ENCODE measurements at places on chromosomes 4 and X.

- no peak for DNase-seq
- H3K4me1 ChIP-seq = peaks cover 3% of the 10 kb centered on the region
- H3K27me3 ChIP-seq = no peaks in the 10 kb centered on the region
- no peak overlapping the region for H3K4me3 ChIP-seq
Observed at GRCh38 chr4:102334624-102335023, 10.7 kb downstream of the SLC39A8 start.

- H3K27ac ChIP-seq = no peak overlapping the region
- no peaks in the 10 kb centered on the region for H3K27me3 ChIP-seq
- DNase-seq = no peak
- H3K4me3 ChIP-seq = no peak overlapping the region
- H3K4me1 ChIP-seq = no peaks in the 10 kb centered on the region
Observed at GRCh38 chr4:1342003-1342402, 5.0 kb upstream of the UVSSA start.

GRCh38 chr4:108425988-108426387, 194.4 kb upstream of the RPL34 start:
- no peak for DNase-seq
- H3K4me3 ChIP-seq = no peak overlapping the region
- no peak overlapping the region for H3K27ac ChIP-seq
- H3K4me1 ChIP-seq = no peaks in the 10 kb centered on the region
- no peaks in the 10 kb centered on the region for H3K27me3 ChIP-seq

- no peaks in the 10 kb centered on the region for H3K36me3 ChIP-seq
- no peaks in the 10 kb centered on the region for H3K27me3 ChIP-seq
- no peaks in the 10 kb centered on the region for H3K4me1 ChIP-seq
- H3K27ac ChIP-seq = no peak overlapping the region
- H3K4me3 ChIP-seq = no peak overlapping the region
- no peak for DNase-seq
Observed at GRCh38 chr4:174244441-174244840, 39.0 kb downstream of the FBXO8 start.

DNA sequence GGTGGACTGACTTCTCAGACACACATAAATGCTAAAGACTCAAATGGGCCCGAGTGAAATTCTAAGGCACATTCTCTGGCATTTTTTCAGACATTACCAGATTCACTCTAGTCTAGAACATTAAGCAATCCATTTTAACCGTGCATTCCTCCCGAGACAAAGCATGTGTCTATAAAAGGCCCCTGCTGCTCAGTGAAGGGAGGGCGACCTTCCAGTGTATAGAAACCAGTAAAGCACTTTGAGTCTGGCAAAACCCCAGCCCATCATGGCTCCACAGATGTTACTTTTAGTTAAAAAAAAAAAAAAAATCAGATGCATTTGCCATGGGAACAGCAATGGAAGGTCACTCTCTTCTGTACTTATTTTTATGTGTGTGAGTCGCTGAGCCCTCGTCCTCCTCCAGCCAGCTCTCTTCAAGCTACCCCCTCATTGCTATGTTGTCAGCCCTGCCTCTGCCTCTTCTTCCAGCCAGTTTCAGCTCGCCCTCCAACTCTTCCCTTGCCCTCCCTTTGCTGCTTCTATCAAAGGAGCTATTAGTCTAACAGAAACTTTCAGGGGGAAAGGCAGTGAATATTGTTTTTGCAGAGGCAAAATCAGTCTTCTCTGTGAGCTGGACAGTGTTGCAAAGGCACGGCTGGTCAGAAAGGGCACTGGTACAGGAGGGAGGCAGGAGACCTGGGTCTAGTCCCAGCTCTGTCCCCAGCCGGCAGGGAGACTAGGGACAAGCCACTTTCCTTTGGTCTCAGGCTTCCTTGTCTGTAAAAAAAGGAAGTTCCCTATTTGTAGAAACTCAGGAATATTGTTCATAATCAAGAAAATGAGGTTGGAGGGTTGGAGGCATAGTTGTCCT, 644.2 kb downstream of the ZNF674 start:
- no peaks in the 10 kb centered on the region for H3K27me3 ChIP-seq
- no peak overlapping the region for H3K27ac ChIP-seq
- DNase-seq = no peak
- H3K4me1 ChIP-seq = peaks cover 2% of the 10 kb centered on the region

- no peak overlapping the region for H3K27ac ChIP-seq
- H3K36me3 ChIP-seq = no peaks in the 10 kb centered on the region
- H3K4me1 ChIP-seq = peaks cover 8% of the 10 kb centered on the region
Observed at GRCh38 chr4:147790412-147790811, 58.5 kb downstream of the ARHGAP10 start.

DNA sequence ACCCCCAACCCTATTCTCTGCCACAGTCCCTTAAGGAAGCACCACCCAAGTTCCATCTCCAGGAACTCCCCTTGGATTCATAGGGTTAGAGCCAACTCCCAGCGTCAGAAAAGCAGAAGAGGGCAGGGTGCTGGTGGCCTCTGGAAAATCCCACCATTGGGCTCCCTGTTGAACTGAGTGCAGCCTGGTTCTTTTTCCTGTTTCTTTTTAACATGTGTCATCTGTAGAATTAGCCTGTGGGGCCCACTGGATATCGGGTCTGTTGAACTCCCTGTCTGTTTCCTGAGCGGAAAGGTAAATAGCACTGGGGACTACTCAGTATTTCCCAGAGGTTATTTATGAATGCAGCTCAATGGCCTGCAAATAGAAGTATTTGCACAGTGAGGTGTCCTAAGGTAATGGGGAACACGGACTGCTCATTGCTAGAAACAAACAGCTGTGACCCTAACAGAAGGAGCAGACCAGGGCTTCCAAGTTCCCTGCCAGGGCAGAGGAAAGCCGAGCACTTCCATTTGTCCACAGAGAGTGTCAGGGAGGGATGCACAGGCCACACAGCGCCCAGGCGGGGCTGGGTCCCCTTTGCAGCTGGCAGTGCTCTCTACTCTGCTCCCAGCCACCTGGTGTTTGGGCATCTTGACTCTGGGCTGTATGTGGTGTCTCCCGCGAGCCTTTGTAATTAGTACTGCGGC, 102.6 kb downstream of the FHDC1 start:
- no peak for DNase-seq
- no peaks in the 10 kb centered on the region for H3K27me3 ChIP-seq
- H3K4me1 ChIP-seq = no peaks in the 10 kb centered on the region
- no peak overlapping the region for H3K27ac ChIP-seq

DNA sequence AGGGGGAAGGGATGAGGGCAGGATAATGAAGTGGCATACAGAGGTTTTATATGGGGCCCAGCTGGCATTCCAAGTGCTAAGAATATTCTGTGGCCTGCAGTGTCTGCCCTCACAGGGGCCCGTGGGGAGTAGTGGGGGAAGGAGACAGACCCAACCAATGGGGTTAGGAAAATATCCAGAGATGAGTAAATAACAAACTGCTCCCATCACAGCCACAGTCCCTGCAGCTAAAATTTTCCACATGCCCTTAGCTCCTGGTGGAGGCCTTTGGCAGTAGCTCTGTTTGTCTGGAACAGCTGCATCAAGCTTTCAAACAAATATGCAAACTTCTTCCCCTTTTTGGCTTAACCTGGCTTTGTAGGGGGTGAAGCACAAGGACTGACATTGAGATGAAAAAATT, 3.1 kb downstream of the SRPX2 start:
- H3K27me3 ChIP-seq = no peaks in the 10 kb centered on the region
- no peak overlapping the region for H3K27ac ChIP-seq
- DNase-seq = no peak
- no peaks in the 10 kb centered on the region for H3K36me3 ChIP-seq

DNA sequence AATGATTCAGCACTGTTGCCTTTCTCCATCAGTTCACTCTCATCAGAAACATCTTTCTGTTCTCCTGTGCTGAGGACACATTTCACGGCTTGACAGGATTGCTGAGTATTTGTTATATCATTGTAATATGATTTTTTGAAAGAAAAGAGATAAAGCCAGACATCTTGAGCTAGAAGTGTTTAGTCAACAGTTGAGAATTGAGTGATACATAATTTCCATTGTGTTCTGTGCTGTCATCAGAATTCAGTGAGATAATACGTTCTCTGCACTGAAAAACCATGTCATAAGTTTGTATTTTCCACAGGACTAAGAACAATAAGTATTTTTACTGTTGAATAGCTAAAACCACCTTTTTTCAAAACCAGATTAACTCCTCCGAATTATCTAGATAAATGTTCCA, 50.2 kb upstream of the GPRIN3 start:
- no peak for DNase-seq
- H3K27ac ChIP-seq = no peak overlapping the region
- H3K36me3 ChIP-seq = no peaks in the 10 kb centered on the region
- no peaks in the 10 kb centered on the region for H3K4me1 ChIP-seq
- H3K4me3 ChIP-seq = no peak overlapping the region

DNA sequence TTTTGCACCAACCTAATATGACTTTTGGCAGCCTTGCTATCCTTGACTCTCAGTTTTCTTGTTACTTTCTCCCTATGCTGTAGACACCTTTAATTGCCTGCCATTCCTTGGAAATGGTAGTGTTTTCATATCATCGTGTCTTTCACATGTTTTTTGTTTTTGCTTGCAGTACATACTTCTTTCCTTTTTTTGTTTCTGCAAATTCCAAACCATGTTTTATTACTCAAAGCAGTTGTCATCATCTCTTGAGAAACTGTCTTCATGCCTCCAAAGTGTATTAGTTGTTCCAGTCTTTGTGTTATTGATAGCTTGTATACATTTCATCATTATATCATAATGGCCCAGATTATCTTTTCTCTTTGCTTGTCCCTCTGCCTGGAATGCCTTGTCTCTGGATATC, 57.1 kb downstream of the PDLIM5 start:
- no peak overlapping the region for H3K27ac ChIP-seq
- H3K4me3 ChIP-seq = no peak overlapping the region
- H3K27me3 ChIP-seq = no peaks in the 10 kb centered on the region
- peaks cover 2% of the 10 kb centered on the region for H3K4me1 ChIP-seq
- H3K36me3 ChIP-seq = no peaks in the 10 kb centered on the region

DNA sequence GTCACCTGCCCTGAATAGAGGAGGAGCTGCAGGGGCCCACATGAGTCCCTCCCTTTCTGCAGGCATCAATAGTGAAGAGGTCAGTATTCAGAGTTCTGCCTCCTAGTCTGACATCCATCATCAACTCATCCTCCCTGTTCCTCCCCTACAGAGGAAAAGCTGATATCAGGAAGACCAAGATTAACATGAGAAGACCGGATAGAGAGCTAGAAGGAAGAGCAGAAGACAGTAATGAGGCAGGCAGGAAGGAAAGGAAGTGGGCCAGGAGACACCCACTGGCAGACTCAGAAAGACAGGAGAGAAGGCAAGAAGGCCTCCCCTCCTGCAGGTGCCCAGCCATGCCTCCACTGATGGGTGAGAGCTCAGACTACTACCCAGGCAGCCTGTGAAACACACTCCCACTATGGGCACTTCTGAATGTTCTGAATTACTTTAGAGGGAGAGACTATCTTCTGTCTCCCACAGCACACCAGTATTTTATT, 74.6 kb downstream of the CC2D2A start:
- DNase-seq = peak; percentile 15
- H3K36me3 ChIP-seq = no peaks in the 10 kb centered on the region
- H3K27ac ChIP-seq = no peak overlapping the region
- H3K4me1 ChIP-seq = no peaks in the 10 kb centered on the region

DNA sequence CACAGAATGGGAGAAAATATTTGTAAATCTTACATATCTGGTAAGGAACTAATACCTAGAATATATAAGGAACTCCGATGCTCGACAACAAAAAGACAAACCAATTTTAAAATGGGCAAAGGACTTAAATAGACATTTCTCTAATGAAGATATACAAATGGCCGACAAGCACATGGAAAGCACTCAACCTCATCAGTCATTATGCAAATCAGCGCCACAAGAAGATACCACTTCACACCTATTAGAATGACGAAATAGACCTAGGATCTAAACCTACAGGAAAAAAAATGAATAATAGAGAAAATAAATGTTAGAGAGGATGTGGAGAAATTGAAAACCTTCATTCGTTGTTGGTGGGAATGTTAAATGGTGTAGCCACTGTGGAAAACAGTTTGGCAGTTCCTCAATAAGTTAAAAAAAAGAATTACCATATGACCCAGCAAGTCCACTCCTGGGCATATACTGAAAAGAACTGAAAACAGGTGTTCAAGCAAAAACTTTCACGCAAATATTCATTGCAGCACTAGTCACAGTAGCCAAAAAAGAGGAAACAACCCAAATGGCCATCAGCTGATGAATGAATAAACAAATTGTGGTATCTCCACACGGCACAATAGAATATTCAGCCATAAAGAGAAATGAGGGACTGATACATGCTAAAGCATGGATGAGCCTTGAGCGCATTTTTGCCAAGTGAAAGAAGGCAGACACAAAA, 57.3 kb upstream of the WDR19 start:
- H3K4me3 ChIP-seq = no peak overlapping the region
- H3K4me1 ChIP-seq = no peaks in the 10 kb centered on the region
- H3K27ac ChIP-seq = no peak overlapping the region
- DNase-seq = no peak

GRCh38 chr4:113541933-113542332, 219.6 kb downstream of the CAMK2D start:
- no peak overlapping the region for H3K4me3 ChIP-seq
- H3K27me3 ChIP-seq = no peaks in the 10 kb centered on the region
- H3K27ac ChIP-seq = no peak overlapping the region
- DNase-seq = no peak

DNA sequence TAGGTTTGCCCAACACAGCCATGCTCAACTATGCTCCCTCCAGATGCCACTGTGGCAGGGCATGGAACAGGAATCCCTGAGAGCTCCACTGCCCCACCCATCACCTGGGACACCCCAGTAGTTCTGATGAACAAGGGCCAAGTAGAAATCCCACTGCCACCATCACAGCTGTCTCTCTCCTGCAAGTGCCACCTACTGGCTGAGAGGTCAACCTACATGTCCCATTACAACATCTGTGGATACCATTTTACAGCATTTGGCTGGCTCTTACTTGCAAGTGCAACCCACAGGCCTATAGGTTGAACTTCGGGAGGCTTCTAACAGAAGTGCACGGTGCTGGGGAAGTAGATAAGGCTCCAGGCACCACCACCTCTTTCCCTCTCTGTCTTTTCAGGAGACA, 142.5 kb downstream of the CXXC4 start:
- DNase-seq = peak; percentile 66
- H3K4me3 ChIP-seq = no peak overlapping the region
- no peaks in the 10 kb centered on the region for H3K4me1 ChIP-seq
- H3K27ac ChIP-seq = no peak overlapping the region
- no peaks in the 10 kb centered on the region for H3K36me3 ChIP-seq
- H3K27me3 ChIP-seq = no peaks in the 10 kb centered on the region

DNA sequence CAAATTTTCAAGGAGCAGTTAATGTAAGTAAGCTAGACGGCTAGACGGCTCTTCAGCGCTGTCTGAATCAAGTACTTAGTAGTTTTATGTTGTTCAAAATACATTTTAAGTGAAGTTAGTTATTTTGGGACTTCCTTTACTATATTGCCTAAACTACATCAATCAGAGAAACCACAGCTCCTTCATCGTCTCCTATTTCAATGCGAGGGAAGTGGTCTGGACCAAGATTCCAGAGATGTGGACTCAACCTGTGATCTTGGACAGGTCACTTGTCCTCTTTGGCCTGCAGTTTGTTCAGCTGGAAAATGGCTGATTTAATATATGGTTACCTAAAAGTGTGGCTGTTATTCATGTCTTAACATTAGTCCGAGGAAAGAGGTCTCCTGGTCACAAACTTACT, 10.6 kb downstream of the ING2 start:
- no peaks in the 10 kb centered on the region for H3K36me3 ChIP-seq
- no peak overlapping the region for H3K4me3 ChIP-seq
- H3K4me1 ChIP-seq = no peaks in the 10 kb centered on the region
- DNase-seq = no peak
- H3K27ac ChIP-seq = no peak overlapping the region

Measured in mesendoderm (in vitro differentiated cells).